Activated T-cell treated with anti-CD3 and anti-CD28 coated beads for 48 hours (primary cell): ENCODE measurements at places on chromosomes 6 and 20.
A peak's percentile ranks its signal among the peaks of the same experiment; 100 is the strongest.

GRCh38 chr6:55778705-55779104 lies 96.7 kb downstream of the BMP5 start:
- no peak for DNase-seq

- DNase-seq: no peak
Observed at GRCh38 chr6:37463110-37463509, 30.1 kb downstream of the CMTR1 start.

DNA sequence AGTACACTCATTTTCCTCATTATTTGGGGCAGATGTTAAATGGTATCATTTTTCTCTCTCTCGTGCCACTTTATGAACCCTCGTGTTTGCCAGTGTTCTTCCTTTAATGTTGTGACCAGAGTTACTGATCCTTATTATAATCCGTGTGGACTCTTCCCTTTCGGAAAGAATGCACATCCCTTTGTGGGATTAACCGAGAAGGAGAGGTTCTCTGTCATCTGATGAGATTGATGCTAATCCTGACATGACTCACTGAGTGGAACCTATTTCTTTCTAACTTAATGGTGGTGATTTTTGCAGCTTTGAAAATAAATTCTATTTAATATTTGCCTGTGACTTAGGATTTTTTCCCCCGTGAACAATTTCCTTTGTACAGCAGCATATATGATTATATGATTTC lies 300.0 kb upstream of the MAN1A1 start:
- DNase-seq: no peak

DNA sequence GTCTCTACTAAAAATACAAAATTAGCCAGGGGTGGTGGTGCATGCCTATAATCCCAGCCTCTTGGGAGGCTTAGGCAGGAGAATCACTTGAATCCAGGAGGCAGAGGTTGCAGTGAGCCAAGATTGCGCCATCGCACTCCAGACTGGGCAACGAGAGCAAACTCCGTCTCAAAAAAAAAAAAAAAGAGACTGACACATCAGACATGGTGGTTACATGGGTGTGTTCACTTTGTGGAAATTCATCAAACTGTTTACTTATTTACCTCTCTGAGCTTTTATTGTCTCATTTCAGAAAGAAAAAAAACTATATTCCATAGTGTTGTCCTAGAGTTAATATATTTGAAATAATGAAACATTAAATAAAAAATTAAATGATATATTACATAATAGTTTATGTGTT lies 64.8 kb downstream of the MBOAT1 start:
- DNase-seq: no peak

DNA sequence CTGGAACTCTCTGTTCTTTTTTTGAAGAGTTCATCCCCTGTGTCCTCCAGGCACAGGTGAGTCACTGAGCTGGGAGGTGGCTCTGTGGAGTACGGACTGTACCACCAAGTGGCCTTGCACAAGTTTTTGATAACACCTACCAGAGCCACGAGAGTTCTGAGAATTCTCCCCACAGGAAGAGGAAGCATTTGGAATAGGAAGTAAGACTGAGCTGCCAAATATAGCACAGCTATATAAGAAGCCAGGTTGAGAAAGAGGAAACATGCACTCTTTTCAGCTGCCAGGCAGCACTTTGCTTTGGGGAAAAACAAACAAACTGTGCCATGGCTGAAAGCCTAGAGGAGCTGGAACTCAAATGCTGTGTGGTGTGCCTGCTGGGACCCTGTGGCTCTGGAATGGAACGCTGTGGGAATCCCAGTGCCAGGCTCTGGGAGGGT lies 70.8 kb upstream of the RIPOR2 start:
- DNase-seq: no peak

DNA sequence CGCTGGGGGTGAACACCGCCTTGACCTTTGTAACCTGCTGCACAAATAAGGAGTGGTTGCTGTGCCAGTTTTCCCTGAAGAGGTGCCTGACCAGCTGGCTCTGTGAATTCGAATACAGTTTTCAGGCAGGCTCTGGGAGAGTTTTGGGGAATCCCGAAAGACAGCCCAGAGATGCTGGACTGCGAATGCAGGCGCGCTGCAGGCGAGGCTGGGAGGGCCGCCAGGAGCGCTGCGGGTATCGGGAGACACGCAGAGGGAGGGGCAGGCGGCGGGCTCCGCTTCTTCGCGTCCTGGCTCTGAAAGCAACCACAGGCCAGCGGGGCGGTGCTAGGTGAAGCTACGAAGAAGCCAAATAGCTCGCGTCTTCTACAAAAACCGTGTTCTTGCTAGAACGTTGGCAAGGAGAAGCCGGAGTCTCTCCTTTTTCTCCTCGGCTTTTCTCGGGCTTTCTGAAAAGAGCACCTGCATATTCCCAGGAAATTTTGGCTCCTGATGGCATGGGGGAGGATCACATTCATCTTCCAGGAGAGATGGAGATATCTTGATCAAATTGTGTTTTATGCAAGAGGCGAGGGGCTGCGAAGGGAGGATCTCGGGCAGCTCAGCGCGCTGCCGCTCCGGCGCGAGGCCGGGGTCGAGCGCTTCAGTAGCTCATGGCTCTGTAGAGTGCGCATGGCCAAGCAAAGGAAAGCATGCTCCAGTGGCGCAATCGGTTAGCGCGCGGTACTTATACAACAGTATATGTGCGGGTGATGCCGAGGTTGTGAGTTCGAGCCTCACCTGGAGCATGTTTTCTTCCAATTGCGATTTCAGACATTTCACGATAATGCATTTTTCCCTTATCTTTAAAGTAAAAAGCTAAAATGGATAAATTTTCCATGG lies 158.1 kb upstream of the ZNF184 start:
- peak; percentile 72 for DNase-seq

DNA sequence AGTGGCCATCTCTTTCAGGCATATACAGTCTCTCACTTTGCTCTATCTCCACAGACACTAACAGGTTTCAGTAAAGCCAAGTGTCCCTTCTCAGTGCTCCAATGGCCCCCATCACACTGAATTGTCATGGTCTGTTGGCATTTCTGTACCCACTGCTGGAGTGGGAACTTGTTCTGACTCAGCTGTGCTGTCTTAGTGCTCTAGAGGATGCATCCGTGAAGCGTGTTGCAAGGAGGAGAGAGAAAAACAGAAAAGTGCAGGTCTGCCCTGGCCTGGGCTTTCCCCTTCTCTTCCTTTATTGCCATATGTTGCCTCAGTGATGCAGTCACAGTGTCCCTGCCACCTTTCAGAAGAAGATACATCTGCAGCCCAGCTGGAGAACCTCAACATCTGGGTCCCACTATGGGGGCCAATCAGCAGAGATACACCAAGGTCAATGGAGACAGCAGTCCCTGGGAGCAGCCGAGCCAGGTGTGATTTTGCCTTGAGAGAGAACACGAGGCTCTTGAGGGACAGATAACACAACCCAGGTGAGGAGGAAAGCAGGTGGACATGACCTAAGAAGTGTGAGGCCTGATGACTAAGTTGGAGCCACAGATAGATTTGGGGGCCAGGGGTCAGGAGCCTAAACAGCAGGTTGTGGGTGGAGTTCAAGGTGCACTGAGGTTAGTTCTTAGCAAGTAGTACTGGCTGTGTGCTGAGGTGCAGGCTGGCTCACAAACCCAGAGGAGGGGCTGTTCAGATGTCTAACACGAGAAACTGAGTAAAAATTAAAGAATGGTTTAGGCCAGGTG lies 5.6 kb upstream of the PLCG1 start:
- DNase-seq: no peak

DNA sequence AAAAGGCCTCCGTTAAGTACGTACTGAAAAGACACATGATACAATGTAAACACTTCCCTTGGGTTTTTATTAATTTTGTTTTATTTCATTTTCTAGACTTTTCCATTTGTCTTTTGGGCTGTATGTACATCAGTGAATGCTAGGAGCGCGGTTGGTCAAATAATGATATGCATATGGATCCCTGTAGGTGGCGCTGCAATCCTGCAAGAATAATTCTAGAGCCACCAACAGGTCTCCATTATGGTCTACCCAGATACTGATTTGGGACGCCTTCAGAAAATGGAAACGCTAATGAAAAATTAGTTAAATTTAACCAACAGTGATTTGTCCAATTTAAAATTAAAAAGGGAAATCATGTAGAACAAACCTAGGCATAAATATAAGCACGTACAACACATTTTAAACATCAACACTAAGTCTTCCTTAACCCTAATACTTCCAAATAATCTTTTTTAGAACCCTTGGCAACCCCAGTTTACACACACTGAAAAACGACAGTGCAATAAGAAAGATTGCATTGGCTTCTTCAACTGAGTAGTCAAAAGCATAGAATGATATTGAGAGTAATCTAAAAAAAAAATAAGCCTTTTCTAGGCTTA lies 433.5 kb downstream of the RFPL4B start:
- peak; percentile 13 for DNase-seq

- peak; percentile 16 for DNase-seq
Observed at GRCh38 chr6:166757232-166758135, 130.4 kb upstream of the RPS6KA2 start.

DNA sequence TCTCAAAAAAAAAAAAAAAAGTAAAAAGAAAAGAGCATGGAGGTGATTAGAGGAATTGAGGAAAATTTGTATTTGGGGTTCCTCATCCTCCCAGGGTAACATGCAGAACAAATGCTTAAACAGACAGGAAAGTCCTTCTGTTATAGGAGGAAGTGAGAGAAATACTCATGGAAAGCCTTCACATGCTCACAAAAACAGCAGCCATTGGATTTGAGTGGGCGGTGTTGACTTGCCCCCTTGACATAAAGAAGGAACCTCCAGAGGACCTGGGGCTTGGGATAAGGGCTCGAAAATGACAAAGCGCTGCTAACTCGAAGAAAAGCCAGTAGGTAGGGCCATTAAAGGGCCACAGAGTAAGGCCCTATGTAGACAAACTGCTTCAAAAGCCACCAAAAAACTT lies 17.5 kb upstream of the SAMHD1 start:
- DNase-seq: no peak

DNA sequence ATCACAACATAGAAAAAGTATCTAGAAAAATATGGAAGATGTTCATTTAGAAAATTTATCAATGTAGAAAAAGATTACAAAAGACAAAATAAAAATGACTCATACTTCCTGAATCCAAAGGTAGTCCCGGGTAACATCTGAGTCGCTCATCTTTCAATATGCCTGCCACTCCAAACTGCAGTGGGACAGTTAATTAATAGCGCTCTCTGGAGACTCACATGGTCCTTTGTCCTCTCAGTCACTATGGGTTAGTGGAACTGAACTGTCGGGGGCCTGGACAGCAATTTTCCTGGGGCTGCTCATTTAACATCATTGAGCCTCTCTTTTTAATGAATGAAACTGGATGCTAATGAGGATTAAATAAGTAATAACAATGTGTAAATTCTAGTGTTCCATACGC lies 103.4 kb downstream of the MAP3K4 start:
- DNase-seq: no peak

- peak; percentile 35 for DNase-seq
Observed at GRCh38 chr20:25623225-25623735, 534 bp downstream of the NANP start.

GRCh38 chr20:61879303-61879620 lies 186.4 kb downstream of the TAF4 start:
- DNase-seq: no peak

GRCh38 chr20:49245921-49246740 lies 26.9 kb downstream of the DDX27 start:
- no peak for DNase-seq

DNA sequence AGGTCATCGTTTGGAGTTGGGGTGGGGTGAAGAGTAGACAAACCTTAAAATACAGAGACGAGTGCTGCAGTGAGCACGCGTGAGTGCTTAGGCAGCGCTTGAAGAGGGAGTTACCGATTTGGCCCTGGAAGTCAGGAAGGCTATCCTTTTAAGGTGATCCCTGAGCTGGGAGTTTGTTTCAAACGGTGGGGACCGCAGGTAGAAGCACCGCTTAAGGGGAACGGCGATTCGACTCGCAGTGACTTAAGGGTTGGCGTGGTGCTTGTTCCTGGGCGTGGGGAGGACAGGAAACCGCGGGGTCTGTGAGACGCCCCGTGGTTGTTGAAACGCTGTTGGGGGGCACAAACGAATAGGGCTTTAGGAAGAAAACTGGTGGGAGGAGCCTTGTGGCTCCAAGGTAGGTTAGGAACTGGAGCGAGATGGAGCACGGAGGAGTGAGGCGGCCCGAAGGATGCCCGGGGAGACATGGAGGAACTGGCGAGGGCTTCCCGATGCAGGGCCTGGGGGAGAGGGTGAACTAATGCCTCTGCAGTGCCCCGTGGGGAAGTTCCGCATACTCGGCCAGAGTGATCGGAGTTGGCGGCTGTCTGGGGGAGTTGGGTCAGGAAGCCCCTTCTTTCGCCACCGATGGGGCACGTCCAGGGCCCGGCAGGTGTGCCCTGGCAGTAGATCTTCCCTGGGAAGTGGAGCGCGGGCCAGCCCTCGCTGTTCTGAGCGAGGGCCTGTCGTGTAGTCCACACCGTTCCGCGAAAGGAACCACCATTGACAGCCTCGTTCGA lies 1.3 kb upstream of the CDYL start:
- DNase-seq: no peak

GRCh38 chr6:71238351-71238750 lies 50.3 kb upstream of the OGFRL1 start:
- DNase-seq: no peak

- DNase-seq: no peak
Observed at GRCh38 chr6:24307881-24308280, 50.0 kb downstream of the DCDC2 start.

DNA sequence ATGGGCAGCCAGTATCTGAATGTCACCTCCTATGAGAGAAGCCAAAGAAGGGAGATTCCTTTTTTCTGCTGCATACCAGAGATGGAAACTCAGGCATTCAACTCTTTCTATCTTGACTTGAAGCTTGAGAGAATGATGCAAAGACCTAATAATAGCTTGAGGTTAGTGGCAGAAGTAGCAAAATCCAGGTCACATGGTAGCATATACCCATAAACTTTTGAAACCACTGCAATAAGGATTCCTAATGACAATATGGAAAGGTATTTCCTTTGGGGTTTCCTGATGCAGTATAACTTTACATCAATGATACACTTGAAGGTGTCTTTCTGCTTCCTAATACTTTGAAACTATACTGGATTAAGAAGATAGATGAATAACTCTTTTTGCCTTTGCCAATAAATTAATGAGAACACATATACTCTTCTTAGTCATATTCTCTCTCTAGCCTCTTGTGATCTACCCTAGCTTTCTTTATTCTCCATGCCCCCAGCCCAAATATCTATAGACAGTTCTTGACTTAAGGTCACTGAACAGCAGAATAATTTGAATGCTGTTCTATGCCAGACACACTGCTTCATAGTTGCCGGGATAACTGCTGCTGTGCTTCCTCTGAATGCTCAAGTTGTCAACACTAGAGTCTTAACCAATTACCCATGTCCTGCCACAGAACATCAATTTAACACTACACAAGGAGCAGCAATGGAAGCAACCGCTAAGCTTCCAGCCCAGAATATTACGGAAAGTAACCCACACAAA lies 155.5 kb upstream of the SIM1 start:
- DNase-seq: no peak

- DNase-seq: no peak
Observed at GRCh38 chr6:14286634-14287428, 169.3 kb downstream of the CD83 start.

DNA sequence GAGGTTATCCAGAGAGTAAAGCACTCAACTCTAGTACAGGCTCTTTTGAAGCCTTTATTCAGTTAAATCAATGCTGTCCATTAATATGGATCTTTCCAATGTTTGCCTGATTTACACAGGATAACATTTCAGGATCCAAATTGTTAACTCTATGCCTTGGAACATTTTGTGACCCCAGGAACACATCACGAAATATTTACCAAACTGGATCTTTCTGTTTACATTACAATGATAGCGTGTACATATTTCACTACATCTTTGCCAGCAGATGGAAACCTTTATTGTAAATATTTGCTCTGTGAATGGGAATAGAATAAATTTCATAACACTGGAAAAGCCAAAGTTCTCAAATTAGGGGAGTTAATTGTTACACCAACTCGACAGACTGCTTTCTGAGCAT lies 23.5 kb downstream of the BPIFA2 start:
- DNase-seq: no peak

- no peak for DNase-seq
Observed at GRCh38 chr20:44407402-44408184, 52.1 kb downstream of the HNF4A start.
